Pancreas (tissue), 10 donors: ENCODE measurements at places on chromosomes 3 and 15. TPM values are rescaled to one million over a fixed set of nuclear protein-coding genes. Genes with fewer than 3 reads are reported as not detected.

FOXB1 gene
- not detected for polyA plus RNA-seq

C3orf70 gene
- 0.45 TPM for polyA plus RNA-seq

CILP gene
- polyA plus RNA-seq: 1.0 TPM

FETUB gene
- not detected for polyA plus RNA-seq

ATP2B2 gene
- 0.11 TPM for polyA plus RNA-seq

C3orf33 gene
- polyA plus RNA-seq: 1.5 TPM

SPINK8 gene
- not detected for polyA plus RNA-seq

UROC1 gene
- polyA plus RNA-seq: not detected

INSYN1 gene
- 28.2 TPM for polyA plus RNA-seq

CPA3 gene
- polyA plus RNA-seq: 3.0 TPM

AGBL1 gene
- polyA plus RNA-seq: under 0.01 TPM

CGNL1 gene
- 7.3 TPM for polyA plus RNA-seq

CHP1 gene
- 27.6 TPM for polyA plus RNA-seq

GLCE gene
- 2.7 TPM for polyA plus RNA-seq

CCR5 gene
- 0.16 TPM for polyA plus RNA-seq

CLRN1 gene
- polyA plus RNA-seq: not detected

ADAMTS17 gene
- polyA plus RNA-seq: 10.6 TPM

CCK gene
- polyA plus RNA-seq: 0.23 TPM

C3orf18 gene
- polyA plus RNA-seq: 8.9 TPM

CNTN4 gene
- polyA plus RNA-seq: 2.5 TPM

HACL1 gene
- 6.5 TPM for polyA plus RNA-seq

ZNF774 gene
- polyA plus RNA-seq: 2.3 TPM

SRGAP3 gene
- 1.9 TPM for polyA plus RNA-seq

GXYLT2 gene
- 0.19 TPM for polyA plus RNA-seq

TIMMDC1 gene
- 48.5 TPM for polyA plus RNA-seq

CHRM5 gene
- not detected for polyA plus RNA-seq

RASGRP1 gene
- 4.7 TPM for polyA plus RNA-seq

TERC gene
- polyA plus RNA-seq: not detected

VIPR1 gene
- polyA plus RNA-seq: 3.4 TPM

SLC28A2 gene
- polyA plus RNA-seq: not detected

ATP8B4 gene
- 0.84 TPM for polyA plus RNA-seq

CCR8 gene
- not detected for polyA plus RNA-seq

CELF6 gene
- polyA plus RNA-seq: 13.6 TPM

ONECUT1 gene
- 36.2 TPM for polyA plus RNA-seq

C15orf61 gene
- 1.7 TPM for polyA plus RNA-seq

PCCB gene
- 11.7 TPM for polyA plus RNA-seq

IL20RB gene
- polyA plus RNA-seq: 1.3 TPM

FOXL2 gene
- polyA plus RNA-seq: 0.04 TPM

ALDH1A2 gene
- 2.5 TPM for polyA plus RNA-seq

MUC20 gene
- 30.4 TPM for polyA plus RNA-seq

TXNRD3 gene
- polyA plus RNA-seq: 5.0 TPM

IL12A gene
- polyA plus RNA-seq: 1.4 TPM

PLOD2 gene
- polyA plus RNA-seq: 19.6 TPM

KBTBD8 gene
- 0.23 TPM for polyA plus RNA-seq

C3orf49 gene
- not detected for polyA plus RNA-seq

GOLGA8J gene
- 0.07 TPM for polyA plus RNA-seq

NEK10 gene
- polyA plus RNA-seq: 0.30 TPM

UBL7 gene
- polyA plus RNA-seq: 16.0 TPM

SGO1 gene
- polyA plus RNA-seq: 0.09 TPM

CRYGS gene
- 11.0 TPM for polyA plus RNA-seq

ELL3 gene
- polyA plus RNA-seq: 2.1 TPM

ECT2 gene
- 2.0 TPM for polyA plus RNA-seq

USP4 gene
- polyA plus RNA-seq: 35.0 TPM

CSPG5 gene
- 0.15 TPM for polyA plus RNA-seq

CCR1 gene
- polyA plus RNA-seq: 0.82 TPM

GOLGA6A gene
- polyA plus RNA-seq: not detected

GABRR3 gene
- not detected for polyA plus RNA-seq

CASR gene
- 6.9 TPM for polyA plus RNA-seq
